ENCODE measurements at places on chromosomes 13 and 19.

- DNase-seq, result no peak
Observed at GRCh38 chr19:23770672-23771250, 12.1 kb upstream of the ZNF681 start.

DNA sequence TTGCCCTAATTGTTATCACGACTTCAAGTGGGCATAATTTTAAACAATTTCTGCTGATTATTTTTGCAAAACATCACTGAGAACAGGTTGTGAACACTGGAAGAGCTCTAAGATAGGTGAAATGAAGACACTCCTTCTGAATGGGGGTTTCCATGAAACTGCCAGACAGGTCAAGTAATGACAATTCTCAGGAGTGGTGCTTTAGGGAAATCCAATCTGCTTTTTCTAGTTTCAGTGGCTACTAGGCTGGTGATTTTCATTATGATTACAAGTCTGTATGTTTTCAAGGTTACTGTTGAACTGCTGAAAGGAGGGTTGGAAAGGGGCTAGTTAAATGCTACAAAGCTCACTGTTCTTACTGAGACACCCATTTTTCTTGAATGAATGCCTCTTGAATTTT, 1724.2 kb downstream of the PCDH9 start:
- no peak for DNase-seq

- DNase-seq, result no peak
Observed at GRCh38 chr19:13492128-13492527, 14.2 kb downstream of the CACNA1A start.

- no peak for DNase-seq
Observed at GRCh38 chr19:4980067-4980466, 11.2 kb downstream of the KDM4B start.

DNA sequence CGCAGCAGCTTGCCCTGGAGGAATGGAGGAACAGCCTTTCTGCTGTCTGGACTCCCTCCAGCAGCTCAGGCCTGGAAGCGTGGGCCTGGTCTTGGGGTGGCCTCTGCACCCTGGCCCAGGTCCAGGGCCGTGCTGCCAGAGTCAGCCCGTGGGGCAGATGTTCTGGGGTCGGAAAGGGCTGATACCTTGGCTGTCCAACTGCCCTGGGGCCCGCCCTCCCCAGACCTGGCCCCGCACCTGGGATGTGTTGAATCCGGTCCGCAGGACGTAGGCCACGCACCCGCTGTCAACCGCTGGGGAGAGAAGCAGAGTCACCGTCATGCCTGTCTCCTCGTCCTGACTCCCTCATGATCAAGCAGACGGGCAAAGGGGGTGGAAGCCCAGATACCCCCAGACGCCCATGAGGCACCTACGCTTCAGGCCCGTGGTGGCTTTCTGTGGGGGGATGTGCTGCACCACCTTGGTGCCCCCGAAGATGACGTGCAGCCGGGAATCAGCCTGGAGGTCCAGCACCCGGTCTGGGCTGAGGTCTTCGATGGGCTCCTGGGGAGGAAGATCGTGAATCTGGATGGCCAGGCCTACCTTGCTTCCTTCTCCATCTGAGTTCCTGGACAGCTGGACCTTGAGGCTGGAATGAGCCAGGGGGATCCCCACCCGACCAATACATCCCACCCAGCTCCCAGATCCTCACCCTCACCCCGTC, 7.7 kb downstream of the ATP13A1 start:
- no peak for DNase-seq

DNA sequence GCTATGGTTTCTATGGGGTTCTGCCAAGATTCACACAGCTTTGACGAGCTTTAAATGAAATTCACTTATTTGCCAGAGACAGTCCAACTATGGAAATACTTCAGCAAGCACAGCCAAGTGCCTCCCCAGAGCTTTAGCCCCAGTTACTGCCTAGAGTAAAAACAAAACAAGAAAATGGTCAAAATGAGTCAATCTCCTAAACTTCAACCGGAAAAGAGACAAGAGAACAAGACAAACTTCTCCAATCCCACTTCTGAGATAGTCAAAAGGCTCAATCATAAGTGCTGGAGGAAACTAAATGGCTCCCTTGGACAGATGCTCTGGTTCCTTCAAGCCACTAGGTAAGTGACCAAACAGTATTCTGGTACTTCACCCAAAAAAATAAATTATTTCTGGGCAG, 65.8 kb downstream of the KATNAL1 start:
- DNase-seq, result no peak

- DNase-seq, result no peak
Observed at GRCh38 chr13:50561739-50562138, 281.8 kb downstream of the DLEU7 start.

DNA sequence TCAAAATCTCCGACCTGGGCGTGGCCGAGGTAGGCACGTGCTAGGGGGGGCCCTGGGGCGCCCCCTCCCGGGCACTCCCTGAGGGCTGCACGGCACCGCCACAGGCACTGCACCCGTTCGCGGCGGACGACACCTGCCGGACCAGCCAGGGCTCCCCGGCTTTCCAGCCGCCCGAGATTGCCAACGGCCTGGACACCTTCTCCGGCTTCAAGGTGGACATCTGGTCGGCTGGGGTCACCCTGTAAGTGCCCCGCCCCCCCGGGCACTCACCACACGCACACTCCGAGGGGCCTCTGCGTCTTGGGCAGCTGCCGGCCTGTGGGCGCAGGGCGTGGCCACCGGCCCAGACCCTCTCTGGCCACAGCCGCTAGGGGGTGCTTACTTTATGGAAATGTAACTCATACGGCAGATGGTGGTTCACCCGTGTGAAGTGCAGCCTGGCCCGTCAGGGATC, 14.9 kb downstream of the STK11 start:
- DNase-seq, result no peak

DNA sequence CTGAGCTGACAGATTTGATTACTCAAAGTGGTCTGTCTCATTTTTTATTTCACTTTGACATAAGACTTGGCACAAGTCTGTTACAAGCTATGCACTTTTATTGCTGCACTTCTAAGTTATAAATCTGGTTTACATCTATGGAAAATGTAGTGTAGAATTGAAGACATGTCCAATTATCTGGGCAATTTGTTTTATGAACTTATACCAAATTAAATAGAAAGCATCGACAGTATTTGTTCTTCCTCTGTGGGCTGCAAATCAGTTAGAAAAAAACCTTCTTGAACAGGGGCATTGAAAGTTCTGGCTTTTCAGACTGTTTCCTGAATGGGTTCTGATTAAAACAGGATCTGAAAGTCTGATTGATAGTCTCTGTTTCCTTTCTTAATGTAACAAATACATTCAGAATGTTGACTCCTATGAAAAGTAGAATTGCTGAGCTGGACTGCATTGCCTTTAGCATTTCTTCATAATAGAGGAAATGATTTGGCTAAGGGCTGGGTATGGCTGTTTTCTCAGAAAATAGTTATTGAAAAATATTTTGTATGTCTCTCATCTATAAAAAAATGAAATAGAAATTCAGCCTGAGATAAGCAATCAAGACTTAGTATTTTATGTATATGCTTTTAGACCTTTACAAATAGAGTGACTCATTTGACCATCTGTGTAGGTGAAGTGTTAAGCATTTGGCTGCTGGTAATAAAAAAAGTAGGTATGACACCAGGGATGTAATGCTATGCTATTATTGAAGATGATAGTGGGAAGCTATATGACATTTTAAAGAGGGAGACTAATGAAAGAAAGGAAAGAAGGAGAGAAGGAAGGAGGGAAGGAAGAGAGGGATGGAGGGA, 210.9 kb upstream of the SPRY2 start:
- DNase-seq, result no peak

DNA sequence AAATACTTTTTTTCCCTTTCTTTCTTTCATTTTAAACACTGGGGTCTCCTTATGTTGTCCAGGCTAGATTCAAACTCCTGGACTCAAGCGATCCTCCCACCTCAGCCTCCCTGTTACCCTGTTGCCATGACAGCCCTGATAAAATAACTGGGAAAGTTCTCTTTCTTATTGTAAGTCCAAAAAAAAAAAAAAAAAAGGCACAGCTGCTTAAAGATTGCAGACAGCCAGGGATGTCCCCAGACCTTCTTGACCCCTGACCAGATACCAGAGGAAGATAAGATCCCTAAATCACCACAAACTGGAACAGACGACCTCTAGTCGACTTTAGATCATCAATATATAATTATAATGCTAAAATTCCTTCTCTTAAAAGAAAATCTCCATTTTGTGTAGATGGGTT, 1.1 kb upstream of the MVB12A start:
- DNase-seq, result no peak

GRCh38 chr13:31043957-31044356, 111.5 kb downstream of the TEX26 start:
- DNase-seq, result no peak

DNA sequence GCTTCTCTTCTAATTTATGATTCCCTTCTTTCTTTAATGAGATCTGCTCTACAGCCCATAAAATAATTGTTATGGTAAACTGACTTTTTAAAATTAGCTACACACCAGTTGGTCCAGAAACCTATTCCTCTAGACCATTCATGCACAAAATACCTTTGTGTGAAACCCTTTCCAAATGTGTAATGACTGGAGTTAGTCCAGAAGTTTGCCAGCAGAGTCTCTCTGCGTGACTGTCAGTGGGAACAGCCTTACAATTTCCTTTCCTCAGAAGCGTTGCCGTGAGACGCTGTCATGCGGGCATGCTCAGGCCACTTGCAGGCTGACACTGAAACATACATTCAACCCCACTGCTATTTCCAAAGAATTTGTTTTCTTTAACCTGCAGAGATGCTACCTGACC, 965.2 kb downstream of the PCDH9 start:
- DNase-seq, result no peak

GRCh38 chr13:26133286-26133685, 81.5 kb upstream of the SHISA2 start:
- DNase-seq, result no peak

GRCh38 chr19:12696366-12697335, at the start of gene FBXW9:
TSS of gene FBXW9 (minus strand) at chr19:12696631. CDS start at chr19:12696581, 50 bp downstream.
- peak; percentile 45 for DNase-seq

GRCh38 chr13:21066946-21067345, 5.6 kb upstream of the LATS2 start:
- no peak for DNase-seq

GRCh38 chr13:93777504-93777903, 550.9 kb downstream of the GPC6 start:
- no peak for DNase-seq

- DNase-seq, result no peak
Observed at GRCh38 chr13:28679628-28680027, 20.7 kb downstream of the POMP start.

DNA sequence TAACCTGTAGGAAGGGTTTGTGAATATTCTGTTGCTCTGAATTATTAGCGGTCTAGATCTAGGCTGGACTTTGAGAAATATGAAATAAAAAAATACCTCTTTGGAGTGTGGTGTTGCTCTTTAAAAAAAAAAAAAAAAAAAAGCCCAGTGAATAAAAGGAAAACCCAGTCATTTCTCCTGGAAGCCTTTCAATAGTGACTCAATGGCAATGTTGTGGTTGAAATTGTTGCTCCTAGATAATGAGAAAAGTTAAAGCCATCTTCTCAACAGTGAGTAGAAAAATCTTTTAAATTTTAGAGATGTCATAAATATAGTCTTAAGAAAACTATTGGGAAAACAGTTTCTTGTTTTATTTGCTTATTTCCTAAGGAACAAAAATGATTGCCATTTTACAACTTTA, 135.3 kb downstream of the RFC3 start:
- DNase-seq, result no peak

DNA sequence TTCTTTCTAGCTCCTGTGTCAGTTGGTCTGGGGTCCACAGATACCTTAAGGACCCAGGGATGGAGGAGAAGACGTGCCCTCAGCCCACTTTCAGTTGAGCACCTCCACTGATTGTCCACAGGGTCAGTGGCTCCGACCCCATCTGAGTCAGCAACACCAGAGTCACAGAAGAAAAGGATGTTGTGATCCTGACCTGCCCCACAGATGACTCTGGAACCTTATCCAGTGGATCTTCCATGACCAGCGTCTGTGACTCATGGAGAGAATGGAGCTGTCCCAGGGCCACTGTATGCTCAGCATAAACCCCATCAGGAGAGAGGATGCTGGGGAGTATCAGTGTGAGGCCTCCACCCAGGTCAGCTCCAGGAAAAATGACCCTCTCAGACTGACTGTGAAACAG, 22.0 kb downstream of the CEACAM4 start:
- DNase-seq, result no peak

- no peak for DNase-seq
Observed at GRCh38 chr13:106990594-106990993, 422.7 kb upstream of the ARGLU1 start.

DNA sequence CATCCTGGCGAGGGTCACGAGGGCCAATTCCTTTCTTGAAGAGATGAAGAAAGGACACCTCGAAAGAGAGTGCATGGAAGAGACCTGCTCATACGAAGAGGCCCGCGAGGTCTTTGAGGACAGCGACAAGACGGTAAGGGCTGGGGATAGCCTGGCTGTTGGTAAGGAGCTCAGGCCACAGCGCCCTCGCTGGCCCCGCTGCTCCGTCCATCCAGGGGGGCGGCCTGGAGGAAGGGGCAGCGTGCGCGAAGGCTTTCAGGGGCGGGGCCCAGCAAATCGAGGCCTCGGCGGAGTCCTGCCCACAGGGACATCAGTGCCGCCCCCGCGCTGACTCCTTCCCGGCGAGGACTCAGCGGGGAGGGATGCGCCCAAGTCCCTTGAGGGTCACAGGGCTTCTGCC, 6.9 kb downstream of the F10 start:
- no peak for DNase-seq

GRCh38 chr13:101346161-101346560, 70.1 kb downstream of the NALCN start:
- no peak for DNase-seq

GRCh38 chr19:47494729-47495128, 10.7 kb upstream of the KPTN start:
- no peak for DNase-seq

DNA sequence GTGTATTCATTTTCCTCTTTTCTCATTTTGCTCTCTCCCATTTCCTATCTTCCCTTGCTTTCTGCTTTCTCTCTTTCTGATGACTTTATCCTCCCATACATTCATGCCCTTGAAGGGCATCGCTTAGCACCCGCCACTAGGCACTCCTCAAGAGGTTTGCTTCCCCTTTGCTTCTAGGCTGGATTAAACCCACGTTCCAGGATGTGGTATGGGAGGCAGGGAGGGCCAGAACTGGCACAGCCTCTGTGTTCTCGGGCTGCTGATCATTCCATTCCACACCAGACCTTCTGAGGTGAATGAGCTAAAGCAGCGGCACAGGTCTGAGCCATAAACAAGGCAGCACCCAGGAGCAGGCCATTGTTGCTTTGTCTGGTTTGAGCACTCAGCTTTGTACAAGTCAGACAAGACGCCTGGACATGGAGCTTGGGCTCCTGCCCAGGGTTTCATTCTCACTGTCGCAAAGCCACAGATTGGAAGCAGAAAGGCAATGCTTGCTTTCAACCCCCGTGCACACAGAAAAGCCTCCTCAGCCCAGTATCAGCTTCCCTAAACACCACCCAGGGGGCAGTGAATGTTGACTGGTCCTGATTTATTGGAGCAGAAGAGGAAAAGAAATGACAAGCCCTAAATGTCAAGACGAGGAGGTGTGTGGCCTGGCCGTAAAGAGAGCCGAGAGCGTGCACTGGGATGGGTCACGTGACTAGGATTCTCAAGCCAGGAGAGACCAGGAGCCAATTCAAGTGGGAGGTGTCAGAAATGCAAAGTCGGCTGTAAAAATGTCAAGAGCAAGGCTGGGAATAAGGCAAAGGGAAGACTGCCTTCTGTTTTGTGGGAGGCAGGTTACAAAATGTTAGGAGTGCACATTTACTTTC, 218.0 kb upstream of the SERP2 start:
- no peak for DNase-seq

GRCh38 chr19:29371251-29372090, 154.3 kb upstream of the VSTM2B start:
- no peak for DNase-seq

GRCh38 chr19:45693106-45693788, 781 bp downstream of the QPCTL start:
- DNase-seq, result no peak
